ENCODE measurements at places on chromosomes 4 and X.

- H3K4me1 ChIP-seq: no peaks in the 10 kb centered on the region
- no peak overlapping the region for H3K27ac ChIP-seq
- no peaks in the 10 kb centered on the region for H3K27me3 ChIP-seq
- H3K4me3 ChIP-seq: no peak overlapping the region
- DNase-seq: no peak
These were observed 64.2 kb upstream of the DIPK2B start for GRCh38 chrX:45264865-45265264.

GRCh38 chr4:101418055-101418454 is 70.7 kb upstream of the PPP3CA start:
- peak overlapping the region; percentile 83 for H3K4me3 ChIP-seq
- peaks cover 16% of the 10 kb centered on the region for H3K27me3 ChIP-seq
- no peak overlapping the region for H3K27ac ChIP-seq

DNA sequence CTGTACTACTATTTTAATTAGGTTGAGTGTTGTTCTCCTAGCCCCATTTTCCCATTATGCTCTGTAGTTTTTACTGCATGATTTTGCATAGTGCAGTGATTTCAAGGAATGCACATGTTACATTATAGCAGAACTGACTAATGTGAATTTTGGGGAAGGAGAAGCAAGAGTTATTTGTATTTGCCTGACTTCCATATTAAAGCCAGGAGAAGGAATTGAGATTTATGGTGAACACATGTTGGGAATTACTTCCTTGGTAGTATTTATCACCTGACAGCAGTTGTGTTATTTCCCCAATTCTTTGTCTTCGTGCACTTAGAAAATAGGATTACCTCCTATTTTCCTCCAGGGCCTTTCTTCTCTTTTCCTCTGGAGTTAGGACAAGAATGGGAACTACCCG is 3.2 kb downstream of the TMEM144 start:
- H3K27me3 ChIP-seq: peaks cover 34% of the 10 kb centered on the region
- peaks cover 7% of the 10 kb centered on the region for H3K4me1 ChIP-seq
- H3K4me3 ChIP-seq: no peak overlapping the region

- H3K27ac ChIP-seq: no peak overlapping the region
- H3K27me3 ChIP-seq: no peaks in the 10 kb centered on the region
These were observed 164.0 kb upstream of the RASGEF1B start for GRCh38 chr4:81635739-81636138.

DNA sequence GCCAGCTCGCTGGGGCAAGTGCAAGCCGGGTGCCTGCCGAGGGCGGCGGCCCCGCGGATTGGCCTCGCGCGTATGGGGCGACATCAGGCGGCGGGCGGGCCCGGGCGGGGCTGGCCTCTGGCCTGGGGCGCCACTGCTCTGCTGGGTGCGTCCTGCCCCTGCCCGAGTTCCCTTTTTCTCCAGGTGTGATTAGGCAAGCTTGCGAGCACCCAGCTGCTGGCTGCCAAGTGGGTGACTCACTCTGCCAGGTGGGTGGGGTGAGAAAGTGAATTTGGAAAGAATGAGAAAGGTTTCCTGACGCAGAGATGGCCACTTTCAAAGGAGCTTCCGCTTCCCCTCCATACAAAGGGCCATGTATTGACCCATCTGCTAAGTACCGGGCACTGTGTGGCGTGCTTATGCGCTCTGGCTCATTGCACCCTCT is 32.5 kb downstream of the FGFBP1 start:
- no peaks in the 10 kb centered on the region for H3K4me1 ChIP-seq
- DNase-seq: no peak
- H3K27me3 ChIP-seq: peaks cover 62% of the 10 kb centered on the region
- peaks cover 2% of the 10 kb centered on the region for H3K36me3 ChIP-seq

- no peak for DNase-seq
- peaks cover 3% of the 10 kb centered on the region for H3K4me1 ChIP-seq
- H3K27ac ChIP-seq: no peak overlapping the region
- H3K4me3 ChIP-seq: no peak overlapping the region
These were observed 27.7 kb downstream of the ATP7A start for GRCh38 chrX:77938083-77938680.

Measured in T-helper 17 cell (primary cell).